ENCODE measurements at places on chromosomes 4 and X.

GRCh38 chr4:8391972-8392371, 48.6 kb downstream of the ACOX3 start:
- no peak for DNase-seq

DNA sequence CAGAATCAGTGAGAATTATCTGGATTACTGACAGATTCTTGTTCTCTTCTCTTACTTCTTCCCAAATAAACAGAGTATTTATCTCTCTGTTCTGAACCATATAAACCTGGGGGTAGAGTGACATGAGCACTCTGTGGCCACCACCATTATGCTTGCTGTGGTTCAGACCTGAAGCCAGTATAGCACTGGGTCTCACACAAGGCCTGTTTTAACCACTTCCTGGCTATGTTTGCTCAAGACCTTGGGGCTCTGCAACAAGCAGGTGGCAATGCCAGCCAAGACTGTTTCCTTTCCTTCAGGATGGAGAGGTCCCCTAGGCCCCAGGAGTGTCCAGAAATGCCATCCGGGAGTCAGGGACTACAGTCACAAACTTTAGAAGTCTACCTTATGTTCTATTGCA, 21.7 kb upstream of the HEPH start:
- no peak for DNase-seq

DNA sequence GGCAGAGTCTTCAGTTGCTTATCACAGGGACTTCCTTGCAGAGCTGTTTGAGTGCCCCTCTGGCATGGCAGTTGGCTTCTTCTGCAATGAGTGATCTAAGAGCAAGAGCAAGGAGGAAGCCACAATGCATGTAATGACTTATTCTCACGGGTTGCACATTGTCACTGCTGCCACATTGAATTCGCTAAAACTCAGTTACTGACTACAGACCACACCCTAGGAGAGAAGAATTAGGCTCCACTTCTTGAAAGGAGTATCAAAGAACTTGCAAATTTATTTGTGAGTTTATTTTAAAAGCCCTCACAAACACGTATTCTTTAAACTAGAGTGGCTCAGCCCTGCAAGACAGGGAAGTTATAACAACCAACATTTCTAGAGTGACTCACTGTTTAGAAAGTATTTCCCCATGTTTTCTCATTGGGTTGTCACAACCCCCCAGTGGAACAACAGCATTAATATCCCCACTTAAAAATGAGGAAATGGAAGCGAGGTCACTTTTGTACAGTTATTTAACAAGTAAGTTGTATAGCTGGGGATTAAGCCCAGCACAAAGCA, 32.4 kb upstream of the RBPJ start:
- no peak for DNase-seq

DNA sequence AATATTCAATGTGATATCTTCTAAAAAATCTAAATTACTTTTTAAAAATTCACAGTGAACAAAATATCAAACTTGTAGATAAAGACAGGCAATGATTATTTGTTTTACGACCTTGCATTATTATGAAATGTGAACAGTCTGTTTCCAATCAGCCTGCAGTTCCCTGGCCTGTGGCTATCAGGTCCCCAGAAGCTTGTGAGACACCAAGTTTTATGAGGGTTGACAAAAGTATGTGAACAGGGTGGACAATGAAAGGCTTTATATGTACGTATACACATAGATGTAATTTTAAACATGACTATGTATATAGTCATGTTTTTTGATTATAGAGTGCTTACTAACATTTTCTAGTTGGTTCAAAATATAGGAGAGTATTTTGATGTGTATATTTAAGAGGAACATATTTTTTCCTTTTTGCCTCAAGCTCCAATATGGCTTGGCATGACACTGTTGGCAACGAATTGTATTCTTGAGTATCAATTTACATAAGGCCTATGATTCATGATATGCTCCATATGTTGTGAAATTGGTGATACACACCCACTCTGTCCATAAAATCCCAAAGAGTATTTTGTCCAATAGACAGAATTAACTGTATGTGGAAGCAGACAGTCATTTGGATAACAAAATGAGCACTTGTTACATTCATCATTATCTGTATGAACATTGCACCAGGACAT, 55.7 kb downstream of the BTC start:
- DNase-seq = no peak

DNA sequence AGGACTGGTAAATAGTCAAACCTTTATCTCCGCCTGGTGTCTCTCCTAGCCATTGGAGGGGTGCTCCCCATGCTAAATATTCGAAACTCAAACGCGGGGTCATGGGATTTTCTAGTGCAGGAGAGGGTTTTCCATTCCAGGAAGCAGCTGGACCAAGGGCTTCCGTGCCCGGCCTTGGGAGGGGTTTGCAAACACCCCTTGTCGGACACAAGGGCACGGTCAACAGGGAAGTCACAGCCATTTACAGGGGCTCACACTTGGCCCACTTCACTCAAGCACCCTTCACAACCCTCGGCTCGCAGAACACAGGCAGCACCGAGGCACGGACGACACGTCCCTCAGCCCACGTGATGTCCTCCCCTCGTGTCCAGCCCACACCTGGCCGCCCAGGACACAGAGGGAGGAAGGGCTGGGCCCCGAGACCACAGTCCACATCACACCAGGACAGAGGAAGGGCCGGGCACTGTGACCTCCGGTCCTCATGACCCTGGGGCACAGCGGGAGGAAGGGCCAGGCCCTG, 10.3 kb upstream of the PLCXD1 start:
- no peak for DNase-seq

GRCh38 chr4:6641164-6641970, 882 bp downstream of the MRFAP1 start:
- peak; percentile 21 for DNase-seq

DNA sequence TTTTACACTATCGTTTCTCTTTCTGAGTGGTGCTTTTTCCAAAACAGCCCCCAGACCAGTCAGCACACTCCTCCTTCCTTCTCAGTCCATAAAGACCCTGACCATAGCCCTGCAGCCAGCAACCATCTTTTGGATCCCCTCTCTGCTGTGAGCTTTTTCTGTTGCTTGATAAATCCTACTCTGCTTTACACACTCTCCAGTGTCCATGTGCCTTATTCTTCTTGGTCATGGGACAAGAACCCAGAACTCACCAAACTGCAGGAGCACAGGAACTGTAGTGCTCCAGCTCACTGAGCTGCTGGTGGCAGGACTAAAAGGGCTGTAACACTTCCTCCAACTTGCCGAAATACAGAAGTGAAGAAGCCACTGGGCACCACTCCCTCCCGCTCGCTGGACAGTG, 32.5 kb downstream of the COX18 start:
- no peak for DNase-seq

DNA sequence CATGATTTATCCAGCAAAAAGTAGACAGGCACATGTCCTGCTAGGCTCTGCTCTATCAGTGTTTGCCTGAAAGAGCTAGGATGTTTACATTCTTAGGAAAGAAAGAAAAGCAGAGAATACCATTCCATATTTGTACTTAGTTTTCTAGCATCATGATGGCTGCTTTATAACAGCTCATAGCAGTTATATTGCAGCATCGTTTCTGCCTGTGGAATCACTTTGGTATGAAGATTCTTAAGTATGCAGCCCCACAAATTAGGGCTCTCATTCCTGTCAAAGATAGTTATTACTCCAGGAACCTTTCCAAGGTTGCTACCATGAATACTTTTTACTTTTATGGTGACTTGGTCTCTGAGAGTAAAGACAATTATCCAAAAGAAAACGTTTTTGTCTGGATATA, 119.0 kb upstream of the MYOZ2 start:
- no peak for DNase-seq

GRCh38 chrX:48573690-48574269, 504 bp upstream of the RBM3 start:
- DNase-seq = no peak

DNA sequence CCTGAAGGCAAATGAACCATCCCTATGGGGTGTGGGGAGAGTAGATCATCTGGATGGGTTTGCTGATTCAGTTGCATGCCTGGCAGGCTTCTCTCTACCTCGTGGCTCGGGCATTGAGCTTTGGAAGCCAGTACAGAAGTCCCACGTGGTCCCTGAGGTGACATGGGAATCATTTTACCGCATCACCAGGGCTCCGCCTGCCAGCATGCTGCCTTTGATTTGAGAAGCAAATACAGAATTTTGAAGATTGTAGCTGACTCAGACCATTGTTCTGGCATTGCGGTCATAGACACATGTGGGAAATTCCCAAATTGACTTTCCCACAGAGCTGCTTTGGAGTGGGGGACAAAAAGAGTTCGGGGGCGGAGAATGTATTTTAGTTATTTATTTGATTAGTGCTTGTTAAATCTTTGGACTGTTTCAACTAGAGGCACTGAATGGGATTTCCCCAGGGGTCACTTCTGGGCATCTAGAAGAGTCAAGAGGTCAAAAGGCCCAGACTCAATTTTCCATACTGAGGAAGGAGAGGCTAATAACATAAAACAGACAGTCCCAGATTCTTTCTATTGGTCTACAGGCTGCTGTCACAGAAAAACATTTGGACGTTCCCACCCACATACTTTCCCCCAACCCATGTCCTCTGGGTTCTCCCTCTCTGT, 79.3 kb downstream of the NHSL2 start:
- no peak for DNase-seq

GRCh38 chrX:67563469-67564448, 19.9 kb downstream of the AR start:
- DNase-seq = no peak

DNA sequence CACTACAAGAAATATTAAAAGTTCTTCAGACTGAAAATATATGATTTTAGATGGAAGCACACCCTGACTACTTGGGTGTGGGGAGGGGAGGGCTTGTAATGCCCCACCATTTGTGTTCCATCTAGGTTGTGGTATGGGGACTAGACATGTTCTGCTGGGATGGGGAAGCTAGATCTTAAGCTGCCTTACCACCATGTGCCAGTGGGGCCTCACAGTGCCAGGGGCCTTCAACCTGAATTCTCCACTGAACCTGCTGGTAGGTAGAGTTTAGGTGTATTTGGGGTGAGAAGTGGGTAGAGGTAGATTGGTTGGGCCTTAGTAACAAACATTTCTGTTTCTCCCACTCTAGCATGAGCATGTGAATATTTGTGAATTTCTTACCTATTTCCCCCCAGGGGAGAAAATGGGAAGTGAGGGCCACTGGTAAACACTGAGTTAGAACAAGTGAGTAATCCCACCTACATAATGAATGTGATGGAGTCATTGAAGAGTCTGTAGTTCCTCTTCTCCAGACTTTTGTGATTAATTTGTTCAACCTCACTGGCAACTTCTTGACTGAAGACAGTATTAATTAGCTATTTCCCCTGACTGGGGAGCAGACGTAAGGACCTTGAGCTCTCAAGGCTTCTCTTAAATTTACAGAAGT, 44.0 kb downstream of the BRCC3 start:
- no peak for DNase-seq

DNA sequence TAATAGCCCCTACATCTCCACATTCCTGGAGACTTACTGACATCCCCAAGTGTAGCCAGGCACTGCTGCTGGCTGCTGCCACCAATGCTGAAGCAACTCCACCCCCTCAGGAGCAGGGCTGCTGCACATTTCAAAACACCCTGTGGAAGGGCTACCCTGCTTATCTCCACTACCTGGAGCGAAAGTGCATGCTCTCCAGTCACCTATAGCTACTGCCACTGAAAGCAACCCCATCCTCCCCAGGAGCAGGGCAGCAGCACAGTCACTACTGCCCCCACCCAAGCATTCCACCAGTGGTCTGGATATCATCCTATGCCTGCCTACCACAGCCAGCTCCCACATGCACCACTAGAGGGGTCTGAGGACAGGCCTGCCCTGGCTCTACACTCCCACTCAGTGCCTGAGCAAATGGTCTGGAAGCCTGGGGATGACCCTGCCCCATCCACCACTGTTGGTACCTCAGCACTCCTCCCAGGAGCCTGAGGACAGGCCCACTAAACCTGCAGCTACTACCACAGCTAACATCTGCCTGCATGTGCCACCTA, 55.3 kb downstream of the MANBA start:
- no peak for DNase-seq

- DNase-seq = peak; percentile 27
Observed at GRCh38 chrX:13487731-13488505, 81.5 kb upstream of the EGFL6 start.

DNA sequence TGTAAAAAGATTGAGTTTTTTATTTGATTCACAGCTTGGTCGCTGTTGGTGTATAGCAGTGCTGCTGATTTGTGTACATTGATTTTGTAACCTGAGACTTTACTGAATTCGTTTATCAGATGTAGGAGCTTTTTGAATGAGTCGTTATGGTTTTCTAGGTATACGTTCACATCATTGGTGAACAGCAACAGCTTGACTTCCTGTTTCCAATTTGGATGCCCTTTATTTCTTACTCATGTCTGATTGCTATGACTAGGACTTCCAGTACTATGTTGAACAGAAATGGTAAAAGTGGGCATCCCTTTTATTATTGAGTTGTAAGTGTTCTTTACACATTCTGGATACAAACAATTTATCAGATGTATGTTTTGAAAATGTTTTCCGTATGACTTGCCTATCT, 76.0 kb downstream of the ADGRG4 start:
- no peak for DNase-seq

GRCh38 chr4:71749008-71749594, 34.8 kb downstream of the GC start:
- DNase-seq = no peak

DNA sequence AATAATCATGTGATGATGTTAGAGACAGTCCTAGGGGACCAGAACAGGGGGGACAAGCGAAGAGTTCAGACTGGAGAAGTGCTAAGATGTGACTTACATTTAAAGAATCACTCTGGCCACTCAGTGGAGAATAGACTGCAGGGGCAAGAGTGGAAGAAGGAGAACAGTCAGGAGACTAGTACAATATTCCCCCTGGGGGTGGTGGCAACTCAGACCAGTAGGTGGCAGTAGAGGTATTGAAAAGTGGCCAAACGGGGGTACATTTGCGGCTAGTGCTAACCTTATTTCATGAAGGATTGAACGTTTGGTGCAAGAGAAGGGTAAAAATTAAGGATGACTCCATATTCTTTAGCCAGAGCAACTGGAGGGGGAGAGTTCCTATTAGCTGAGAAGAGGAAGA, 2.7 kb upstream of the BMX start:
- peak; percentile 50 for DNase-seq

GRCh38 chr4:153221783-153222706, 17.8 kb downstream of the TRIM2 start:
- no peak for DNase-seq

DNA sequence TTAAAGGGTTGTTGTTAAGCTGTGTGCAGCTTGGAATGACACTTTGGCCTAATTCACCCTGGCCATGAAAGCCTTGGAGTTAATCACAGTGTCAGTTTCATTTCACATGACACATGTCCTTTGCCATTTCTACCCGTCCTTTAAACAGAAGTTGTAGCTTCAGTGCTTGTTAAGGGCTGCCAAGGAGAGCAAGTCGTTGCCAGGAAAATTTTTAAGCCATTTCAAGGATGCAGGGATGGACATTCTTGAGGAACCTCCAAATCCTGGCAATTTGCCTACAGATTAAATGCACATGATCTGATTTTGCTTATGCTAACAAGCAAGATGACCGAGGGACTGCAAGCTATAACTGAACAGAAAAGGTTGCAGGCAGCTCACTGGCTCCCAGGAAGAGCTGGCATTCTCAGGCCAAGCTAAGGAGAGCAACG, 40.5 kb downstream of the SETD7 start:
- DNase-seq = no peak

- no peak for DNase-seq
Observed at GRCh38 chr4:122711919-122712318, 20.6 kb upstream of the BBS12 start.

- DNase-seq = no peak
Observed at GRCh38 chr4:6461301-6462165, 10.9 kb downstream of the PPP2R2C start.

Data from stimulated activated CD4-positive, alpha-beta T cell treated with anti-CD3 and anti-CD28 coated beads, Interleukin-2, amount 100 ng/mL, for 48 hours (primary cell).